ENCODE measurements at places on chromosomes 5 and 9.

- DNase-seq: no peak
These were observed 6.0 kb downstream of the EEIG1 start for GRCh38 chr9:127974769-127975261.

- no peak for DNase-seq
These were observed 51.3 kb upstream of the FREM1 start for GRCh38 chr9:14961372-14962068.

DNA sequence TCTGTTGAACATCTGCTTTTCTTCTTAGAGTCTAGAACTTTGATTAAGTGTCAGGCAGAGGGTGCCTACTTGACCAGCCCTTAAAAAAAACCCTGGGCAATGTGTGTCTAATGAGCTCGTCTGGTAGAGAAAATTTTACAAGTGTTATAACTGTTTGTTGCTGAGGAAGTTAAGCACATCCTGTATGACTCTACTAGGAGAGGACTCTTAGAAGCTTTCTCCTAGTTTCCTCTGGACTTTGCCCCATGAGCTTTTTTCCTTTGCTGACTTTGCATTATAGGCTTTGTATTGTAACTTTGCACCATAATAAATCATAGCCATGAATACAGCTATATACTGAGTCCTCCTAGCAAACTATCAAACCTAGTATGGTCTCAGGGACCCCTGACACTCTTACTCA is 39.4 kb downstream of the GNG10 start:
- DNase-seq: no peak

DNA sequence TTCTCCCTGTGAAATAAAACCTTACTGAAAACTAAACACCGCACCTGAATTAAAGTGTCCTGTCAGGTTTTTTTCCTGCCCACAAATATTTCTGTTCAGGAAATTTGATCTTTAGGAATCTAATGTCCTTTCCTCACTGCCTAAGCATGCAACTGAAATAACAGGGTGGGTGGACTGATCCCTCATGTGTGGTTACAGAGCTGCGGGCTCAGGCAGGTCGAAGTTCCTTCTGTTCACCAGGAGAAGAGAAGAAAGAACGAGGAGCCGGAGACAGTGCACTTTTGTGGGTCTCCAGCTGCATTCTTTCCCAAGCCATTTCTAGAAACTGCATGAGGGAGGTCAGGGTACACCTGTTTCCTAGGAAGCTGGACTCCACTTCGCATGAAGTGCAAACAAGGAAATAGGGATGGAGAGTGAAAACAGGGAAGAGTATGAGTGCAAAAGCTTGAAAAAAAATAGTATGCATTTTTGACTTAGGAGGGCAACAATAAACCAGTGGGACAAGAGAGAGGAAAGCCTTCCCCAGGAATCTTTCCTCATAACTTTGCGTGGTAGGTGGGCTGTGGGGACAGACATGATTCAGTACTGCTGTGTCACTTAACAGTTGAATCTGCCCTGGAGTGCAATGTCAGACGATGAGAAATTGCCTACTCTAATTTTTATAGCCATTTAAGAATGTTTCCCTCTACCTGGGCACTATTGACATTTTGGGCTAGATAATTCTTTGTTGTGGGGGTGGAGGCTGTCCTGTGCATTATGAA is 60.3 kb downstream of the GCNT1 start:
- no peak for DNase-seq

GRCh38 chr5:89232139-89232603 is 349.2 kb upstream of the MEF2C start:
- no peak for DNase-seq

DNA sequence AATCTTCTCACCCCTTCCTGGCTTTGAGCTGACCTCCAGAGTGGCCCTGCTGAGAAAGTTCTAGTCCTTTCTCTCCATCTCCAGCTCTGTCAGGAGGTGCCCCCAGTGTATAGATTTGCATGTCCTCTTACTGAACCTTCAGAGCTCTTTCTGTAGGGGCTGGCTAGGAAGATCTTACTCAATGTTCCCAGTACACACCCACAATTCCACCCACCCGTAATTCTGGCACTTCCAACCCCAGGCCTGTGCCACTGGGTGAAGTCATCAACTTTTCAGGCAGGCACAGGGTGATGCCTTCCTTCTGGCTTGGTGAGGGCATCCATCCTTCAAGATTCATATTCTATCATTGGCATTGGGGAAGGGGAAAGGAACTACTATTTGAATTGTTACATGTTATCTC is 75.9 kb downstream of the ACER2 start:
- DNase-seq: no peak

DNA sequence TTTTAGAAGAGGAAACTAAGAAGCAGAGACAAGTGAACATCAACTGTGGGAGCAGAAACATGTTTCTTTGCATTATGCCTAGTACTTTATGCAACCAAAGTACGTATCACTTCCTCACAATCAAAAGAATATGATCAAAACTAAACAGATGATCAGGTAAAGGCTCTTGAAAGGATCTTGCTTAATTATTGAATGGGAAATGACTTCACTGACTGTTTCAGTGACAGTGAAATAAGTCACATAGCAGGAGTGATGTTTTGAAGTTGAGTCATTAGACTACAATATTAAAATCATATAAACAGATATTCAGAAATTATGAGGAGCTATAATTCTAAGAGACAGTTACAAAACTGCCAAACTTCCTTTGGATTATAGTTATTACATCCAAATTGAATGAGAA is 527.3 kb downstream of the MTRR start:
- no peak for DNase-seq

DNA sequence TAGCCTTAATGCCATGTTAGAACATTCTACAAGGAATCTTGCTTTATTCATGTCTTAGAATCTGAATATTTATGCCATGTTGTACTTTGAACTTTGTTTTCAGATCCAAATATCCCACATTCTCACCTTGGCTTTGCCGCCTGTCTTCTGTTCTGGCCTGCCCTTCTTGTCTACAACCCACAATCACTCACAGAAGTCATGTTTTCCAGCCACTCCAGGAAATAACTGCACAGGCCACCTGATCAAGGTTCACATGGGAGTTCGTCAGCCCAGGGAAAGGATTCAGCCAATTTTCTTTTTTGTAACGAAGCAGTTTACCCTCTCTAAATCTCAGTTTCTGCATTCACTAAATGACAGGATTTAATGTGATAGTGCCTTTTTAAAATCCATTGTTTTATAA is 70.5 kb downstream of the JAKMIP2 start:
- no peak for DNase-seq

GRCh38 chr5:179160584-179160983 is 100.4 kb downstream of the ZNF354C start:
- no peak for DNase-seq

DNA sequence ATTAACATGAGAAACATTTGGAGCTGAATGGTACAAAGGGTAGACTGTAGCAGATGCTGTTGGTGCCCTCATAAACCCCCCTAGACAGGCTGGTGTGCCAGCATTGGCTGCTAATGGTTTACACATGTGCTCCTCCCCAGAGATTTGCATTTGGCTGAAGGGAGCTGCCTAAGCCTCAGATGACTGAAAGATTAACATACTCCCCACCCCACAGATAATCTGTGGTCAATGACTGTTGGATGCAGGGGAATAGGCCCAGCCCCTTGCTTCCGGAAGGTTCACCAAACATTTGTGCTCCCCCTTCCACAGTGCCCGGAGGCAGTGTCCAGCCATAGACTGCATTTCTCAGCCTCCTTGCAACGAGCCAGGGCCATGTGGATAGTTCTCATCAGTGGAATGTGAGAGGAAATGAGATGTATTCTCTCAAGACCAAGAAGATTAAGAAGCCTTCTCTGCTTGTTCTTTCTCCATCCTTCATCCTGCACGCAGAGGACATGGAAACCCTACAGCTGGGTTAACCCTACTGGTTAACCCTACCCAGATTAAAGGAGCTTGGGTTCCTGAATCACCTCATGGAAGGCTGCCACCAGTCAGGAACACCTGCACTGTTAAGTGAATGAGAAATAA is 79.6 kb downstream of the PHAX start:
- DNase-seq: no peak

- no peak for DNase-seq
These were observed 371.4 kb upstream of the CDH18 start for GRCh38 chr5:20359377-20359776.

DNA sequence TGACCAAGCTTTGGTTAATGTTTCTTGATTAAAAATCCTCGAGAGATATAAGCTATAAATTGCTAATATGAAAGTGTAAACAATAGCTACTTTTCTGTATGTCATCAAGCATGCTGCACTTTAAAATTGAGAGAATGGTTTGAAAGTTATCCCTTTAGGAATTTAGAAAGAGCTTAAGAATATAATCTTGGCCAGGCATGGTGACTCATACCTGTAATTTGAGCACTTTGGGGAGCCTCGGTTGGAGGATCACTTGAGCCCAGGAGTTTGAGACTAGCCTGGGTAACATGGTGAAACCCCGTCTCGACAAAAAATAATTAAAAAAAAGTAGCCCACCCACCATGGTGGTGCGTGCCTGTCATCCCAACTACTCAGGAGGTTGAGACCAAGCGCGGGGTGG is 12.2 kb upstream of the MROH2B start:
- DNase-seq: no peak

Data from NCI-H774 (cell line).